H54 (cell line): ENCODE measurements at places on chromosomes 4 and X.

- no peak for DNase-seq
Observed at GRCh38 chrX:134661295-134661694, 3.0 kb upstream of the PLAC1 start.

DNA sequence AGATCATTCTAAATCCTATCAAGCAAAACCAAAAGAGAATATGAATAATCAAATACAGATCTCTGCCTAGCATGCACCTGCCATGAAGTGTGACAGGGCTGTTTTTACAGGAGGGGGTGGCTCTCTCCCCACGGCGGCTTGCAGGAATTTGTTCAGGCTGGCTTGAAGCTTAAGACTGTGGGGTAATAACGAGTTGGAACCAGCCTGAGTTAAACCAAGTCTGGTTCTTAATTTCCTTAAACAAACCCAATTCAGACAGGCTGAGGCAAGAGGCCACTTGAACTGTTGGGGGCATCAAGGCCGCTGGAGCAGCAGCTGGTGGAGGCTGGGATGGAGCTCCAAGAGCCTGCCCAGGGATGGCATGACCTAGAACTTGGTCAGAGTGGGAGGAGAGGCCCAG, 45.1 kb upstream of the LGI2 start:
- DNase-seq: no peak

DNA sequence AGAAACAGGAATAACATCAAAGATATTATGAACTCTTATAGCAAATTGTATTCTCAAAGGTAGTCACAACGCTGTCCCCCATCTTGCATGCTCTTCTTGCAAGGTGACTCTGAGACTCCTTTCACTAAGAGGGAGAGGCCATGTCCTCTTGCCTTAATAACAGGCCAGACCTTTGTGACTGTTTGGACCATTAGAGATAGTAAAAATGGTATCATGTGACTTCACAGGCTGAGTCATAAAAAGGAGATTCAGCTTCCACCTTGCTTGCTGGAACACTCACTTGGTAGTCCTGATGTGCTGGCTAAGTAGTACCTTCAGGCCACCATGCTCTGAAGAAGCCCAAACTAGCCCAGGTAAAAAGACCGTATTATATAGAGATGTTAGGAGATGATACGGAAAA, 143.8 kb downstream of the FBXW7 start:
- no peak for DNase-seq

GRCh38 chrX:66046612-66047235, 6.8 kb upstream of the VSIG4 start:
- DNase-seq: no peak

- no peak for DNase-seq
Observed at GRCh38 chr4:11799196-11799595, 370.5 kb upstream of the HS3ST1 start.

- DNase-seq: no peak
Observed at GRCh38 chr4:141786946-141787345, 150.6 kb downstream of the IL15 start.

GRCh38 chr4:172654457-172654856, 514.2 kb upstream of the GALNT7 start:
- no peak for DNase-seq

- DNase-seq: no peak
Observed at GRCh38 chr4:7530932-7531639, 96.4 kb upstream of the PSAPL1 start.

GRCh38 chr4:106454581-106454980, 86.0 kb upstream of the GIMD1 start:
- DNase-seq: no peak

- DNase-seq: no peak
Observed at GRCh38 chr4:48683784-48684666, 96.1 kb downstream of the FRYL start.

GRCh38 chr4:124459196-124459940, 253.2 kb downstream of the ANKRD50 start:
- no peak for DNase-seq

- DNase-seq: no peak
Observed at GRCh38 chr4:122531514-122531913, 75.0 kb upstream of the IL2 start.

DNA sequence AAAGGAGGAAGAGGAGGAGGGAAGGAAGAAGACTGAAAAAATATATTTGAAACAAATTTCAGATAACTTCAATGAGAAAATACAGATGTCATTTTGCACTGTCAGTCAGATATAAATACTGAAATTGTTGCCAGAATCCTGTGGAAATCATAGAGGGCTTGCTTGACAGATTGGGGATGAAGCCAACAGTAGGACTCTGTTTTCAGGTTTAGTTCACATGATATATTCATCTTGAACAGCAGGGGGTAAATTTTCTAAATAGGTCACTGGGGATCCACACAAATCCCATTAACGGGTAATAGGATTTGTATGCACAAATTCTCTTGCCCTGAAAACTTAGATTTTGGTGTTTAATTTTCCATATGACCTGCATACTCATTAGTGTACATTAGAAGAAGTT, 103.3 kb upstream of the PCDH18 start:
- no peak for DNase-seq

GRCh38 chr4:104743215-104743653, 248.5 kb upstream of the CXXC4 start:
- no peak for DNase-seq

DNA sequence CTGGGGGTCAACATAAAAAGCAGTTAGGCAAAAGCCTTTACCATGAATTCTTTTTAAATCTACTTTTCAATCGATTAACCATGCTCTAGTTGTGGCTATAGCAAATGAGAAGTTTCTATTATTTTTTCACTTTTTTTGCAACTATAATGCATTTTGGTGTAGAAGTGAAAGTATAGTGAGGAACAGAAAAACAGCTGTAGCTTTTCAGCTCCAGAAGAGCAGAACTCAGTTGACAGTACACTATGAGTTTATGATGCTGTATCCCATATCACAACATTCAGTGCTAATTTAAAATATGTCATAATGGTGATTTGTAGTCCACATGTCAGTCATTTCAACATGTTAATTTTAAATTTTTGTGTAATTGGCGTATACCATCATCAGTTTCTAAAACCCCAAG, 8.7 kb upstream of the MUC7 start:
- DNase-seq: no peak

DNA sequence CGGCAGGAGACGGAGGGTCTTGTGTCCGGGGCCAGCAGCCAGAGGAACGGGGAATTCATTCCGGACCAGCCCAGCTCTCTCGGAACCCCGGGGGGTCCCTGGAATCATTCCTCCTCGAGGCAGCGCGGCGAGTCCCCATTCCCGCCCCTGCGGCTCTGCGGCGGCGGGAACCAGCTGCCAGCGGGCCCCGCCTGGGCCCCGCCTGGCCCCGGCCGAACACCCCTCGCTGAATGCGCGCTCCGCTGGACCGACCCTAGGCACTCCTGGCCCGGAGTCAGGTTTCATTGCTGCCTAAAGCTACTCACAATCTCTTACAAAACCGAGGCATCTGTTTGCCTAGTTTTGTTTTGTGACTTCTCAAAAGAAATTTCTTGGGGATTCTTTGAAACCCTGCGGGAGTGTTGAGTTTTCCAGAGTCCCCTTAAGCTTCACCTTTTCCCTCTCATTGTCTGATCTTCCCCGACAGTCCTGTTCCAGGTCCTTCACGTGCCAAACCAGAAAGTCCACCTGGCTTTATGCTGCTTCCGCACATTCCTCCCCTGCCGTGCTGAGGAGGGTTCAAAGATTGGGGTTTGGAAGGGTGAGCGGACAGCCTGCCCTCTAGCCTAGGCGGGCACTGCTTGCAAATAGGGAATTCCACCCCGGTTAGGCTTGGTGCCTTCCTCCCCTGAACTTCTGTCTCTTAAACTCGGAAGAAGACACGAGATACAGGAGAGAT, 789 bp downstream of the ARHGAP10 start:
- DNase-seq: no peak

- DNase-seq: no peak
Observed at GRCh38 chr4:145739845-145740244, 59.9 kb downstream of the C4orf51 start.

- DNase-seq: no peak
Observed at GRCh38 chr4:173167758-173168395, 734 bp upstream of the GALNT7 start.

DNA sequence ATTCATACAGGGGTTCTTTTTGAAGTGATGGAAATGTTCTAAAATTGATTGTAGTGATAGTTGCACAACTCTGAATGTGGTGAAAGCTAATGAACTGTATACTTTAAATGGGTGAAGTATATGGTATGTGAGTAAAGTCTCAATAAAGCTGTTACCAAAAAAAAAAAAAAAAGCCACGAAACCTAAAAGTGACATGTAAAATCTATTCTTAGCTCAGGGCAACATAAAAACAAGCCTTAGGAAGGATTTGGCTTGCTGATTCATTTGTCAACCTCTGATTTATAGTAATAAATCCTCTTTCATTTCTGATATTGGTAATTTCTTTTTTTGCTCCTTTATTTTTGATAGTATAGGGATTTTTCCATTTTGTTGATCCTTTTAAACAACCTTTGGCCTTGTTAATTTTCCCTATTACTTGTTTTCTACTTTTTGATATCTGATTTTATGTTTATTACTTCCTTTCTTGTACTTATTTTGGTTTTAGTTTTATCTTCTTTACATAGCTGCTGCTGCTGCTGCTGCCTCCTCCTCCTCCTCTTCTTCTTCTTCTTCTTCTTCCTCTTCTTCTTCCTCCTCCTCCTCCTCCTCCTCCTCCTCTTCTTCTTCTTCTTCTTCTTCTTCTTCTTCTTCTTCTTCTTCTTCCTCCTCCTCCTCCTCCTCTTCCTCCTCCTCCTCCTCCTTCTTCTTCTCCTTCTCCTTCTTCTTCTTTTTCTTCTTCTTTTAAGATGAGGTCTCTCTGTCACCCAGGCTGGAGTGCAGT, 79.4 kb downstream of the ADGRG4 start:
- DNase-seq: no peak

DNA sequence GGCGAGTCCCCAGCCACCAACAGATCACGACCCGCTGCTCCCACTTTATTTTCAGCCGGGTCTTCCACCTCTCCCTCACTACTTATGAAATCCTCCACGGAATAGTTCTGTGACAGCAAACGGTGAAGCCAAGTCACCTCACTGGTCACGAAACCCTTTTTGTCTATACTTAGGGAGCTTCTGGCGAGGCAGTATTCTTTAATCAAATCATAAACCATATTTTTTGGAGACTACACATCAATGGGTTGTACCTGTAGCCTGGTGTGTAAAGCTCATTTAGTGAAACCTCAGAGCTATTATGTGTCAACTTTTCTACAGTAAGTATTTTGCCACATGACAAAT, 809 bp upstream of the H2AZ1 start:
- no peak for DNase-seq

- no peak for DNase-seq
Observed at GRCh38 chr4:78645853-78646757, 94.5 kb downstream of the ANXA3 start.

GRCh38 chr4:41644288-41644914, 104.1 kb downstream of the PHOX2B start:
- DNase-seq: no peak

DNA sequence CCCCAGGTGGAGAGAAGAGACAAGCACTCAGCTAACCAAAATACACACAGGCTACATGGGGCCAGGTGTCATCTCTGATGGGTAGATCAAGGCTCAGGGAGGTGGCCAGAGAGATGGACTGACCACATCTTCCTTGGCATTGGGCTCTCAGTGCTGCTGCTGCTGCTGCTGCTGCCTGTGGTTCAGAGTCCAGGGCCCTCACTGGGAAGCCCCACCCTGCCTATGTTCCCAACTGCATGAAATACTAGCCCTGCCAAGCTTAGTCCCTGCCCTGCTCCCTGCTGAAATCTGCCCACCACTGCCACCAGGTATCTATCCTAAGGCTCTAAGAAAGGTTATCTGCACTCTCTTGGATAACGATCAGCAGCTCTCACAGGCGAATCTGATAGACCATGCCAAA, 118.7 kb downstream of the EFHC2 start:
- no peak for DNase-seq

DNA sequence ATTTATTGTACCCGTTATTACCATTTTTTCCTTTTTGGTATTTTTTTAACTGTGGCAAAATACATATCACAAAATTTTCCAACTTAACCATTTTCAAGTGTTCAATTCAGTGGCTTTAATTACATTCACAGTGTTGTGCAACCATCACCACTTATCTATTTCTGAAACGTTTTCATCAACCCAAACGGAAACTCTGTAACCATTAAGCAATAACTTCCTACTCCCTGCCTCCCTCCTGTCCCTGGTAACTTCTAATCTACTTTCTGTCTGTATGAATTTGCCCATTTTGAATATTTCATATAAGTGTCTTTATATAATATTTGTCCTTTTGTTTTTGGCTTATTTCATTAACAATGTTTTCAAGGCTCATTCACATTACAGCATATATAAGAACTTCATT, 57.4 kb upstream of the MSN start:
- DNase-seq: no peak

GRCh38 chr4:153722036-153722435, 37.8 kb downstream of the RNF175 start:
- no peak for DNase-seq

GRCh38 chr4:70336043-70336442, 1.3 kb downstream of the CABS1 start:
- no peak for DNase-seq

- no peak for DNase-seq
Observed at GRCh38 chr4:118036336-118036735, 2.0 kb downstream of the NDST3 start.

- DNase-seq: no peak
Observed at GRCh38 chrX:136635235-136635634, 12.7 kb upstream of the CD40LG start.

- DNase-seq: no peak
Observed at GRCh38 chr4:185344743-185345538, 50.8 kb downstream of the LRP2BP start.

GRCh38 chr4:29704059-29704458, 1016.1 kb upstream of the PCDH7 start:
- DNase-seq: no peak

DNA sequence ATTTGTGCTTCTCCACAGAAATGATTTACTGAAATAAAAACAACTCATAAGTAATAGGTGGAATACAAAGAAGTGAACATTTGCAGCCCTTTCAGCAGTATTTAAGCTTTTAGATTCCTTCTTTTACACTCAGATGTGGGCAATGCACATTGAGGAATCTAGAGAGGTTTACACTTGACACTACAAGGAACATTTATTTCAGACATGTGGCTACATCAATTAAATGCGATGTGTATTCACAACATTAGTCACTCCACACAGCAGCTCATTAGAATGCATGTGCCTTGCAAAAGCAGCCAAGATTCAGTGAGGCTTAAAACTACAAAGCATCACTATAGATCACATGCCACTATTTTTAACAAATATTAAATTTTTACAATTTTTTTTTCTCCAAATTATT, 480.7 kb downstream of the INPP4B start:
- no peak for DNase-seq

DNA sequence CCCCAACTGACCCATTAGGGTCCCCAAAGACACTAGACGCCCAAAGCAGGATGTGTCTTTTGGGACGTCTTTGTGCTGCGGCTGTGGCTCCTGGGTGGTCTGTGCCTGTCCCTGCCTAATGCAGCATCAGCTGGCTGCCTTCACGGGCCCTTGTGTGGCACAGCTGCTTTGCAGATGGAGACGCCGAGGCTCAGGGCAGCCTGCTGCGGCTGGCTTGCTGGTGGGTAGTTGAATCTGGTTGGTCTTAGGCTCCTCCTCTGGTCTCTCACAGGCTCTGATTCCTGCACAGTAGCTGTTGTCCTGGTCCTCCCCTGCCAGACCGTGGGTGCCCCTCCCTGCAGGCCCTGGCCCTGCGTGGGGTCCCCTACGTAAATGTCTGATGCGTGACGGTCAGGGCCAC, 8.1 kb downstream of the CPZ start:
- no peak for DNase-seq

- no peak for DNase-seq
Observed at GRCh38 chr4:77286906-77287305, 129.9 kb downstream of the CCNG2 start.
